ENCODE measurements at places on chromosomes 4 and X.

DNA sequence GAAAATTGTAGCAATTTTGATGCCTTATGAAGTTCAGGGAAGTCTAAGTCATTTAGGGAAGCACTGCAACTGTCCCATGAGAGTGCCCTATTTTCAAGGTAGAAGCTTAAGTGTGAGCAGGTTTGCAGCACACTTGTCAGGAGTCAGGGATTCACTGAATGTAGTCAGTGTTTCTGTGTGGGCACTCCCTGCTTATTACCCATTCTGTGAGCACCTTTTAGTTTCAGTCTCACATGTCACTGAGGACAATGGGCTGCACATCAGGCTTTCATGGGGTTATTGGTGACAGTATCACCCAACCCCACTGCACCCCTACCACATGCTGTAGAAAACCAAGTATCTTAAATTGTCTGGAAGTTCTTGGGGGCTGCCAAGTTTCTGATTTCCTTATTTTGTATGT, 2.9 kb upstream of the CCNG2 start:
- no peak for DNase-seq

GRCh38 chrX:17377795-17378194, 2.8 kb downstream of the NHS start:
- DNase-seq = no peak

DNA sequence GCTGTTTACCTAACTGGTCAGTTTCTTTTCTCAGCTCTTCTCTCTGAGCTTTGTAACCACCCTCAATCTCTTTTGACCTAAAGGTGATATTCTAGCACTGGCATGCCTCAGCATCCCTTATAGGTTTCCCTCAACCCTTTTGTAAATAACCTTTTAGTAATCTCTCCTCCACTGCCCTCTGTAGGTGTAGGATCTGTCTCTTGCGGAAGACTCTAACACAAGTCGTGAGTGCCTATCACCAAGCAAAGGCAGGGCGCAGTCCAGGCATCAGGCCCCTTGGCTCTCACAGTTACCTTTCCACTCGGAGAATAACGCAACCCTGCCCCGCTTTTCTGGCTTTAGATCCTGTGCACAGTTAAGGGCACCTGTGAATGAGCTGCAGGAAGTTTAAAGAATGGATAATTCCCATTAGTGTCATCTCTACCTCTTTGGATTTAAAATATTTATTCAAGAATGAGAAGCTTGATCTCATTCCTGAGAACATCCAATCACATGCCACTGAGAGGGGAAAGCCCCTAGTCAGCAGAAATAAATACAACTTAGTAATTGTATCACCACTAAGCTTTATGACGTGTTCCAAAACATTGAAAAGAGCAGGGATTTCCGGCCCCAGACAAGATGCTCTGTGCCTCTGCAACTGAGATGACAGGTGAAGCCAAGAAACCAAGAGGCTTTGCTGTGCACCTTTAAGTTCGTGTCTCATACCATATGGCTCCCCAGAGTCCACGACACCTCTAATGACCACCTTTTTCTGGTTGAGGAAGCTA, 58.8 kb downstream of the SPINK2 start:
- DNase-seq = no peak

DNA sequence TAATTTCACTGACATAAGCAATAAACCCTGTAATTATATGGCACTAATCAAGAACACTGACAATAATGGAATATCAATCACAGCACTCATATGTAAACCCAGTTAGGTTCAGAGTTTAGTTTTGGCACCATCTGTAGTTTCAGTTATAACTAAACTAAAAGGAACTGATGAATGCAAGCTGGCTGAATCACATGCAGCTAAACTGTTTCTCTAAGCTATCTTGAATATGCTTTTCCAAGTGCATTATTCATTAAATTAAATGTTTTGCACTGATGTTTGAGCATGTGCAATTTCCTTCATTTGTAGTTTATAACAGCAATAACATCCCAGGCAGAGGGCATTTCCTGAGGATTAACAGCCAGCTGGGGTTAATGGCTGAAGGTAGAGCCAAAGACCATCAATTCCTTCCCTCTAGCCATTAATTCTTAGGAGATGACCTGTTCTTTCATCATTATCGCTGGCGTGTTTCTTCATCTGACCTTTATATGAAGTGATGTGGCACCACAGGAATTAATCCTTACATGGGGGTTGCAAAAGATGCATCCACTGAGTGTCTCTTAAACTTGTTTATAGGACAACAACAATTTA, 562.8 kb upstream of the IGFBP7 start:
- no peak for DNase-seq

- DNase-seq = no peak
Measured at GRCh38 chr4:109183931-109184490, 118.4 kb downstream of the COL25A1 start.

GRCh38 chr4:137681081-137681480, 148.8 kb upstream of the PCDH18 start:
- no peak for DNase-seq

DNA sequence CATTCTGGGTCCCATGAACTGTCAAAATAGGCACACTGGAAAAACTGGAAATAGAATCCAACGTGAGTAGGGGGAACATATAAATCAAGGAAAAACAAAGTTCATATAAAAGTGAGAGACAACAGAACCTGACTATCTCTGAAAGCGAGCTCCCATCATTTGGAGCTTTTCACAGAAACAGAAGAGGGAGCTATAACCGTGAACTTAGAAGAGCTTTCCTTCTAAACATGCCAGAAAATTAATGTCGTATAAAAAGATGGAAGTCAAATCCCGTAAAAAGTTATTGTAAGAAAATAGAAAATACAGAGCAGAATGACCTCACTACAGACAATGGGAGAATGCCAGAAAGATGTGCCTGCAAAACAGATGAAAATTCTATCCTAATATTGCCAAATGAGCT, 23.9 kb upstream of the HSD17B10 start:
- no peak for DNase-seq

DNA sequence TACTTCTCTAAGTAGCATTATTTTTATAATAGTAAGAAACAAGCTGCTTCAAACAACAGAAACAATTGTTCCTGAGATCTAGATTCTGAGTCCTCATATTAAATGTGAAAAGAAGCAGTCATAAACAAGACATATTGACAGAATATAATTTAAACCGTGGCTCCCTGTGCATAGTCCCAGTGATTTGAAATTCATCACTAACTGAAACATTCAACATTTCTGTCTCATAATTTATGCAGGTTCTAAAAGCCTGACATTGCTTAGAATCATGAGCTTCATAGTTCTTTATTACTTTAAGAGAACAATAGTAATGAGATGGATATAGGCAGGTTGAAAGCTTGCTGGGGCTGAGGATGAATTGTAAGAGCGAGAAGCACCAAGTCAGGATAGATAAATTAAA, 375.5 kb upstream of the MAGEB18 start:
- no peak for DNase-seq

- DNase-seq = no peak
Measured at GRCh38 chrX:118904218-118904617, 70.2 kb upstream of the LONRF3 start.

GRCh38 chr4:173235050-173235449, 66.4 kb downstream of the GALNT7 start:
- no peak for DNase-seq

DNA sequence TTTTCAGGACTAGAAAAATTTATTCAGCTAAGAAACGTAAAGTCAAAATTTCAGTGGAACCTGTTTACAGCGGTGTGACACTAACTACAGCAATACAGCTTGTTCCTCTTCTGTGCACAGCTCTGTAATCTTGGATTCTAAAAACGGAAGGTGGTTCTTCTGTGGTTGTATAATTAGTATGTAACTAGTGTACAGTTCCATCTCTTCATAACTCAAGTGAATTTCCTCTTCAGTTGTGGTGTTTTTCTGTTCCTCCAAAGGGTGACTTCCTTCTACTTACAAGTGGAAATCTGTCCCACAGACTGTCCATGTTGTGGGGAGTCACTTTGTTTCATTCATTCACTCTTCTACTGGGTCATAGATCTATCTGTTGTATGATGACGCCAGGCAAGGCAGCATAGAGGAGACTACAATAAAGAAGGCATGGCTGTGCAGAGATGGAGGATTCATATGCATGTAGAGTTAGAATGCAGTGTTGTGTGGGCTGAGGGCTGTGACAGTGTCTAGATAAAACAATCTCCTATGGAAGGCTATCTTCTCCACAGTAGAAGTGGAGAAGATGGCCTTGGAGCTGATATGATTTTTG, 5.4 kb downstream of the DAPP1 start:
- DNase-seq = no peak

- no peak for DNase-seq
Measured at GRCh38 chrX:12988797-12989196, 13.9 kb downstream of the TMSB4X start.

DNA sequence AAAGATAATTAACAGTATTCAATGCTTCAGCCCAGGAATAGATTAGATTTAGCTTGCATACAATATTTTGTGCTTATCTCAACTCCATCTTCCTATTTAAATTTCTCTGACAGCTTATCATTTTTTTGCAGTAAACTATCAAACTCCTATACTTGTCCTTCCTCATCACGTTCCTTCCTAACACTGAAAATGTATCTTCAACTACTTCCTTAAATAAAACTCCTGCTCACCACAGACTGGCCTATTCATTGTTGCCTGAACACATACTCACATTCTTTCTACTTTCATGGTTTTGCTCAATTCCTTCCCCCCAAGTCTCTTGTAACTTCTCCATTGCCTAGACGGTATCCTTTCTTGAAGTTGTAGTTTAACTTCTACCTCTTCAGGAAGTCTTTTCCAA, 28.5 kb upstream of the PTPN13 start:
- DNase-seq = no peak

DNA sequence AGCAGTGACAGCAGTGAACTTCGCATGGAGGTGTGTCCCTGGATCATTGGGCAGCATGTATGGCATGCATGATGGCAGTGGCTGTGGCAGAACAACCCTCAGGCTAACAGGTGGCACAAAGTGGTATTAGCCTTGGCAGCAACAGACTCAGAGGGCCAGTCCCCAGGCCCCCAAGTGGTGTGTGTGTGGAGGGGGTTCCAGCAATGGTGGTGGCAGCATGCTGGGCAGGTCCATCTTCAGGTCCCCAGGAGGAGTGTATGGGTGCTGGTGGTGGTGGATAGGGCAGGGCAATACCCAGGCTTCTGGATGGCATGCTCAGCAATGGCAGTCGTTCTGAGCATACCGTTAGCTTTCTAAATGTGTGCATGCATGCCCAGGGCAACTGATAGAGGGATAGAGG, 923.7 kb downstream of the PDHA2 start:
- no peak for DNase-seq

- no peak for DNase-seq
Measured at GRCh38 chr4:123856689-123857545, 460.3 kb downstream of the SPRY1 start.
